NCI-H82 (cell line): ENCODE measurements at places on chromosomes 16 and 17.

DNA sequence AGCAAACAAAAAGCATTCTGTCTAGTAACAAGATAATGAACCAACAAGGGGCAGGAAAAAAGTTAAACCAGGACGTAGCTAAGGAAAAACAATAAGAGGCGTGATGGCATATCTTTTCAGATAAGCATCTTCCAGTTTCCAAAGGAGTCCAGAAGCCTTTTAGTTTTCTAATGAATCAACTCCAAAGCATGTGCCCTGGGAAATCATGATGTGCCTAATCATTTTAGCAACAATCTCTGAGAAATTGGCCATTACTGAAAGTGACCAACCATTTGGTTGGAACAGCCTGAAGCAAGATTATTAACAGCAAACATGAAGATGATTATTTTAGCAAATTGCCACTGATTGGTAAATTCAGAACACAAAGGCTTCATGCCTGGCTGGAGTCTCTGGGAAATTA is 440.9 kb upstream of the MAF start:
- no peak for DNase-seq

GRCh38 chr16:49773534-49774475 is 82.1 kb downstream of the ZNF423 start:
- no peak for DNase-seq

- no peak for DNase-seq
Measured at GRCh38 chr17:16273499-16273898, 56.5 kb downstream of the PIGL start.

DNA sequence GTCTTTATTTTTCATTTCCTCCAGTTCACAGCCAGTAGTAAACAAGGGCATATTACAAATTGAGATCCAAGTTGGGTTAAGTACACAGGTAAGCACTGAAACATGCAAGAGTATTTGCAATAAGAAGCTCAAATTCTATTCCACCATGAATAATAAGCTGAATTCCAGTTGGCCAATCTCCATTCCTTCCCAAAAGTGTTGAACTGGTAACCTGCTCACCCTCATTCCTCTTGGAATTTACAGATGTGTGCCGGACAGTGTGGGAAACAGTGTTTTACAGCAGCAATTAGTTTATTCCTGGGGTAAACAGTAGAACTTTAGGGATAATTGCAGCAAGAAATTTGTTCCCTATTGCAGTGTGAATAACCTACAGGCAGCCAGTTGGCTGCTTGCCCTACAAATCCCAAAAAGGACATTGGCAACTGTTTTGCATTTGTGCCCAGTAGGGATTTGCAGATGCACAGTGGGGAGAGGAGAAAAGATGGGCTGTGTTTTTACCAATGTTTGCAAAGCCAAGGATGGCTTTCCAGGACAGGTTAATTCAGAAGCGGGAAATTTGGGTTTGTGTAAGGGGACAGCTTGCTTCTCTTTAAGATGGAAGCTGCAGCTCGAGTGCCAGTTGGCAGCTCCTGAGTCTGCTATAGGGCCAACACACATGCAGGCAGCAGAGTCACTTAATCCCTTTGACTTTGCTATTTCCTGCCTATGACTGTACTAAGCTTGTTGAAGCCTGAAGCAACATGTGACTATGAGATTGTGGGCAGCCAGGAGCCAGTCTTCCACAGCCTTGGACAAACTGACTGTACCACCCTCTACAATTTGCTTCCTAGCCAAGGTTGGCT is 318.9 kb downstream of the MAP2K6 start:
- peak; percentile 93 for DNase-seq

DNA sequence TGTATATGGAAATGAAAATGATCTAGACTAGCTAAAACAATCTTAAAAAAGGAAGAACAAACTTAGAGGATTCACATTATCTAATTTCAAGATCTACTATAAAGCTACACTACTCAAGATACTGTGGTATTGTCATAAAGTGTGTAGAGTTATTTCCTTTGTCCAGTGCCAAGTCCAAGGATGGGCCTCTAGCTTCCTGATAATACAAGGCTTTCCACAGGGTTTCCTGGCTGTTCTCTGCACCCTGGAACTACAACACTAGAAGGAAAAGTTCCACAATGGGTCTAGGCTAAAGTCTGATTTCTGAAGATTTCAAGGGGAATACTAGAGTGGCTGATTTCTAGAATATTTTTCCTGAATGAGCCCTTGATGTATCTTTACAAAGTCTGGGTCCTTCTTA is 34.2 kb downstream of the TBC1D3B start:
- no peak for DNase-seq

DNA sequence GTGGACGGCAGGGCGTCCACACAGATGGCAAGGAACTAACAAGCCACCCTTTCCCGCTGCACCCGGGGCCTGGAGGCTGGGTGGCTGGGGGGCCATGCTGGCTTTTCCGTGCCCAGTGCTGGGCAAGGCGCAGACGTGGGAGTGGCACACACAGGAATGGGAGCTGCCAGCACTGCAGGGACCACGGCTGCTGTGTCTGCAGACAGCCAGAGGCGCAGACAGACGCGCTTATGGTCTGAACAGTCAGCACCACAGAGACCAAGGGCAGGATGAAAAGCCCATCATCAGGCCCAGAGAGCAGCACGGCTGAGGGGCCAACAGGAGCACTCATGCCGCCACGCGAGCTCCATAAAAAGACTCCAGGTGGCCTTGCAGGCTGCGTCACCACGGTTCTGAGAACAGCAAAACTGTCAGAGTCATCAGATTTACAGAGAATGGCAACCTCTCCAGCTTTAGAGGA is 24.0 kb downstream of the PDIA2 start:
- no peak for DNase-seq

GRCh38 chr16:84759061-84759460 is 59.3 kb downstream of the USP10 start:
- no peak for DNase-seq

DNA sequence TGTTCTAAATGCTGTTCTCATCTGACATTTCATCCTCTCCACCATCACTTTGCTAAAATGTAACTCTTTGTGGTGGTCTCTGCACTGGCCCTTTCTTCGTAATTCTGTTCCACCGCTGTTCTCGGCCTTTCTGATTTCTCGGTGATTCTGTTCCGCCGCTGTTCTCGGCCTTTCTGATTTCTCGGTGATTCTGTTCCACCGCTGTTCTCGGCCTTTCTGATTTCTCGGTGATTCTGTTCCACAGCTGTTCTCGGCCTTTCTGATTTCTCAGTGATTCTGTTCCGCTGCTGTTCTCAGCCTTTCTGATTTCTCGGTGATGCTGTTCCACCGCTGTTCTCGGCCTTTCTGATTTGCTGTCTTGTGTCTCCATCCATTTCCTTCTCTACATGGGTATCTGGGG is 12.3 kb downstream of the FOXF1 start:
- no peak for DNase-seq

- DNase-seq = peak; percentile 92
Measured at GRCh38 chr17:50866950-50867362, 802 bp upstream of the TOB1 start.

DNA sequence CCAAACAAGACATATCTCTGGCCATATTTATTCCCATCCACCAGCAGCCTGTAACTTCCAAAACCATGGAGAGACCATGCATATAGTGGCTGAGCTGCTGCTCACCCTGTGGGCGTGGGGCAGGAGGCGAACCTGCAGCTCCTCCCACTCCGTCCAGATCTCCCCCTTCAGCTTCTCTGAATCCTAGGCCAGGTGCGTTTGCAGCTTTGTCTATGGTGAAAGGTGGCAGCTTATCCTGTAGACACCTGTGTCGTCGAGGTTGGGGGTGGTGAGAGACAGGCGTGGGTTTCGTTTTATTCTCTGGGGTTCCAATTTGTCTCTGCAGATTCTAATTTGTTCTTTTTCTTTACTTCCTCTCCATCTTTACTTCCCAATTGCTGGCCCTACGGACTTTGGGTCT is 9.7 kb upstream of the ANKS4B start:
- no peak for DNase-seq

GRCh38 chr17:34847938-34848337 is 113.3 kb downstream of the CCT6B start:
- no peak for DNase-seq

GRCh38 chr17:74201250-74201649 is 2.2 kb upstream of the RPL38 start:
- peak; percentile 93 for DNase-seq

GRCh38 chr16:50999181-50999580 is 151.9 kb downstream of the SALL1 start:
- no peak for DNase-seq

DNA sequence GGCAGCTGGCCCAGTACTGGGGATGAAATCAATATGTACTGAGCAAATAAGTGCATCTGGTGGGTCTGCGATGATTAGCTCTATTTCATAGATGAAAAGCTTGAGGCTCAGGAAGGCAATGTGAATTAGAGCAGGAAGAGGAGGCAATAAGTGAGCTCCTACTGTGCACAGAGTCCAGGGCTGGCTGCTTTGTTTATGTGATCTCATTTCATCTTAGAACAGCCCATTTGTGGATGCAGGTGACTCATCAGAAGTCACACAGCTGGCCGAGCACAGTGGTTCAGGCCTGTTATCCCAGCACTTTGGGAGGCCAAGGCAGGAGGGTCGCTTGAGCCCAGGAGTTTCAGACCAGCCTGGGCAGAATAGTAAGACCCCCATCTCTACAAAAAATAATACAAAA is 7.1 kb downstream of the TMEM114 start:
- DNase-seq = no peak

DNA sequence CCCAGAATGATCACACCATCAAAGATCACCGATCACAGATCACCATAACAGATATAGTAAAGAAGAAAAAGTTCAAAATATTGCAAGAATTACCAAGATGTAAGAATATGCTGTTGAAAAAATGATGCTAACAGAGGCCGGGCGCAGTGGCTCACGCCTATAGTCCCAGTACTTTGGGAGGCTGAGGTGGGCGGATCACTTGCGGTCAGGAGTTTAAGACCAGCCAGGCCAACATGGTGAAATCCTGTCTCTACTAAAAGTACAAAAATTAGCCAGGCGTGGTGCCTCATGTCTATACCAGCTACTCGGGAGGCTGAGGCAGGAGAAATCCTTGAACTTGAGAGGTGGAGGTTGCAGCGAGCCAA is 53.2 kb downstream of the CPPED1 start:
- DNase-seq = no peak

DNA sequence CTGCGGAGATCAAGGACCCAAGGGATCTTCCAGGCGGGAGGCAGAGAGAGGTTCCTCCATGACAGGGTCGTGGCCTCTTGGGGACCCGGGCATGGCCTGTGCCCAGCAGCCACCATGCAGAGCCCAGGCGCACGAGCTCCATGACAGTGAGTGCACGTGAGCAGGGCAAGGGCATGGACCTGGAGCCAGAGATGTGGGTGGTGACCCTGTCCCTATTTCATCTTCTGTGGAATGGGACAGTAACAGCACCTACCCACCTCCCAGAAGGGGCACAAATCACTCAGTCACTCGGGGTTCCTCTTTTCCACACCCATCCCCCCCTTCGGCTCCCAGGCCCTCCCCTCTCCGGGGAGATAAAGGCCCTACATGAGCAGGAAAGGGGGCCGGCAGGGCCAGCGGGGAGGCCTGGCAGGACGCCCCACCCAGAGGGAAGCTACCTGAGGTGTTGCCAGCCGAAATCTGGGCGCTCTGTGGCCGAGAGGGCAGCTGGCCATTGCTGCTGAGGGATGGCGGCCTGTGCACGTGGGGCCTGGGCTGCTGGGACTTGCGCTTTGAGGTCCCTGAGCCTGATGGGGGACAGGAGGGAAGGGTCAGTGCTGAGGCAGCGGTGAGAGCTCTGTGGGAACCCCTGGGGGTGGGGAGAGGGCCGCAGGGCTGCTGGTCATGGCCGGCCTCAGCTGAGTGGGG is 10.4 kb downstream of the UBALD2 start:
- DNase-seq = no peak

- DNase-seq = no peak
Measured at GRCh38 chr16:49619811-49620157, 236.1 kb downstream of the ZNF423 start.
